ENCODE measurements at places on chromosomes 2 and 18. TPM values are rescaled to one million over a fixed set of nuclear protein-coding genes. Genes with fewer than 3 reads are reported as not detected.

DNA sequence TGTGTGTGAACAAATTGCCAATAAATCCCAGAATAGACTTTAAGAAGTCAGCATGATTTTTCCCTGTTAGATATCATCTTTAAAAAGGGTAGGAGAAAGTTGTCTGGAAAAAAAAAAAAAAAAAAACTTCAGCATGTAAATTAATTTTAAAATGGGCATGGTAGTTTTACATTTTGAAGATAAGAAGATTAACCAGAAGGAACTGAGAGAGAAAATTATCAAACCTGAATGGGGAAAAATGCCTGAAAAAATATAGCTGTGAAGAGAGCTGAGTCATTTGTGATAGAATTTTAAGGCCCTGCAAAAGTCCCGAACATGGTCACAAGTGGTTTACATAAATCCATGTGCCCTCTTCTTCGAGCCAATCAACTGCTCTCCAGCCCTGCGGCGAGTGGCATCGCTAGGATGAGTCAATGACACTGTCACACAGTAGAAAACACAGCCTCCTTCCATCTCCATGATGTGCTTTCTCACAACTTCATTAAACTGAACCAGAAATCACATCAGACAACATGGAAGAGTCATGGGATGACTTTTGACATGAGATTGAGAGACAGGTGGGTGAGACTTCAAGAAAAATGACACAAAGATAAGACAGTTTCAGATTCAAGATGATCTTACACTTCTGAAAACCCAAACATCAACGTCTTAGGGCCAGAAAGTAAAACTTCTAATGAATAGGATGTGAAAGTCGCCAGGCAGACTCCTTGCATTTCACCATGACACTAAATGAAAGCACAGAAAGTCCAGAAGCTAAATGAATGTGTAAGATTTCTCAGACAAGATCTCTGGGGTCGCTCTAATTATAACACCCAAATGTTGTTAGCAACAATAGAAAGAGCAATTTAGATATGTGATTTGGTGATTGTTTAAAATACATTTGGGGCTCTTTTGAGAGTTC, 273.0 kb upstream of the ID2 start:
- no peaks in the 10 kb centered on the region for H3K27me3 ChIP-seq
- H3K4me3 ChIP-seq: no peak overlapping the region
- peaks cover 4% of the 10 kb centered on the region for H3K4me1 ChIP-seq
- DNase-seq: no peak

DNA sequence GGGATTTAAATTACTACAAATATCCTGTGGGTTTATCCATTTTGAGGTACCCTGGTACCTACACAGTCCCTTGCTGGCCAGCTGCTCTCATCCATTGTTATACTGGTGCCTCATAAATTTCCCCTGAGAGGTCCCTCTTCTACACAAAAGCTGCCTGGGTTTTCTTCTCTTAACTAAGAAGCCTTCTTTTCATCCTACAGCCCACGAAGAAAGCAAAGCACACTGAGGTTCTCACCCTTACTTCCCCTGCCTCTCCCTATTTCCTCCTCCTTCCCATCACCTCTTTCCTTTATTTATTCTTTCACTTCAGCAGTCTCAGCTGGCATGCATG, 154.9 kb downstream of the CSRNP3 start:
- H3K36me3 ChIP-seq: no peaks in the 10 kb centered on the region
- no peak overlapping the region for H3K4me3 ChIP-seq
- H3K4me1 ChIP-seq: no peaks in the 10 kb centered on the region
- no peak for DNase-seq

The PTPN18 gene
- total RNA-seq: 58.1 TPM

GRCh38 chr2:176652300-176653182, 383.3 kb downstream of the MTX2 start:
- no peaks in the 10 kb centered on the region for H3K36me3 ChIP-seq
- peak; percentile 29 for DNase-seq
- no peak overlapping the region for H3K27ac ChIP-seq
- no peak overlapping the region for H3K4me3 ChIP-seq

DNA sequence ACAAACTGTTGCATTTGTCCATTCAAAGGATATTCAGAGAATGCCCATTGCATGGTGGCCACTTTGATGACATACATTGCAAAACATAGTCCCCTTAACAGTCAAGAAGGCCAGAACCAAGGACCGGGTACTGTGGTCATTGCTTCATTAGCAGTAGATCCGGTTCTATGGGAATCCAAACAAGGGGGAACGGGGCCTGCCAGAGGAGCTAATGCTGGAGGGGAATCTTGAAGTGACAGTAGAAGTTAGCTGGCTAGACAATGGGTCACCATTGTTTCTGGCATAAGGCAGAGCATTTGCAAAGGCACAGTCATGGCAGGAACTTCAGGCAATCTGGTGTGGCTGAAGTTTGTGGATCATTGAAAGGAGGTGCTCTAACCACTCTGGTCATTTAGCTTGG, 279.7 kb downstream of the SS18 start:
- H3K27me3 ChIP-seq: no peaks in the 10 kb centered on the region
- DNase-seq: no peak
- no peak overlapping the region for H3K4me3 ChIP-seq
- H3K4me1 ChIP-seq: no peaks in the 10 kb centered on the region
- H3K27ac ChIP-seq: no peak overlapping the region

The SLC14A1 gene
- 3.7 TPM for total RNA-seq

GRCh38 chr2:36427790-36428243, 72.2 kb downstream of the CRIM1 start:
- H3K4me1 ChIP-seq: peaks cover 26% of the 10 kb centered on the region
- DNase-seq: no peak
- H3K4me3 ChIP-seq: no peak overlapping the region

- H3K4me1 ChIP-seq: peaks cover 7% of the 10 kb centered on the region
- no peak for DNase-seq
- no peak overlapping the region for H3K4me3 ChIP-seq
- no peaks in the 10 kb centered on the region for H3K27me3 ChIP-seq
- no peak overlapping the region for H3K27ac ChIP-seq
- no peaks in the 10 kb centered on the region for H3K36me3 ChIP-seq
These were observed 601.2 kb upstream of the ZNF804A start for GRCh38 chr2:183996825-183997793.

The PROM2 gene
- total RNA-seq: 12.3 TPM

The SLC5A7 gene
- total RNA-seq: 0.87 TPM

GRCh38 chr2:37149626-37150322, 7.0 kb downstream of the EIF2AK2 start:
- no peak overlapping the region for H3K4me3 ChIP-seq
- no peaks in the 10 kb centered on the region for H3K4me1 ChIP-seq
- no peak overlapping the region for H3K27ac ChIP-seq
- DNase-seq: no peak

GRCh38 chr18:34848695-34849094, 138.6 kb downstream of the DTNA start:
- no peak overlapping the region for H3K27ac ChIP-seq
- DNase-seq: no peak
- H3K27me3 ChIP-seq: no peaks in the 10 kb centered on the region
- H3K36me3 ChIP-seq: no peaks in the 10 kb centered on the region

DNA sequence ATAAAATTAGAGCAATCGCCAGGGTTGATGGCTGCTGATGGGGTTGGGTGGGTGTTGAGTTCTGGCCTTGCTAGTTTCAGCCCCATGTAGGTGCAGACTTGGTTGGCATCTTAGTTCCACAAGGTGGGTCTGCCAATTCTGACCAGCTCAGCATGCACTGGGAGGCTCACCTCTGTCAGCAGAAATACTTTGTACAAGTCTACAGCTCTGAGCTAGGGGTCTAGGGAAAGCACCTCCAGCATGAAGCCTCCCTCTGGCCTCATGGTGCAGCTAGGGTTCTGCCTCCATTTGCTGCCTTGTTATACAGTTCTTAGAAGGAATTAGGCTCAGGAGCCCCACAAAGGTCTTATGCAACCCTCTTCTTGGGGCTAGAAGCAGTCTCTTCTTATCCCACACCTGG, 278.9 kb upstream of the HDAC4 start:
- H3K4me3 ChIP-seq: no peak overlapping the region
- H3K4me1 ChIP-seq: no peaks in the 10 kb centered on the region
- no peaks in the 10 kb centered on the region for H3K36me3 ChIP-seq
- H3K27ac ChIP-seq: no peak overlapping the region
- no peak for DNase-seq

GRCh38 chr2:128300151-128301020, 18.3 kb downstream of the HS6ST1 start:
- H3K36me3 ChIP-seq: no peaks in the 10 kb centered on the region
- no peaks in the 10 kb centered on the region for H3K27me3 ChIP-seq
- DNase-seq: no peak
- H3K27ac ChIP-seq: peak overlapping the region; percentile 21
- H3K4me3 ChIP-seq: no peak overlapping the region
- peaks cover 31% of the 10 kb centered on the region for H3K4me1 ChIP-seq

The LNPK gene
- 24.9 TPM for total RNA-seq

DNA sequence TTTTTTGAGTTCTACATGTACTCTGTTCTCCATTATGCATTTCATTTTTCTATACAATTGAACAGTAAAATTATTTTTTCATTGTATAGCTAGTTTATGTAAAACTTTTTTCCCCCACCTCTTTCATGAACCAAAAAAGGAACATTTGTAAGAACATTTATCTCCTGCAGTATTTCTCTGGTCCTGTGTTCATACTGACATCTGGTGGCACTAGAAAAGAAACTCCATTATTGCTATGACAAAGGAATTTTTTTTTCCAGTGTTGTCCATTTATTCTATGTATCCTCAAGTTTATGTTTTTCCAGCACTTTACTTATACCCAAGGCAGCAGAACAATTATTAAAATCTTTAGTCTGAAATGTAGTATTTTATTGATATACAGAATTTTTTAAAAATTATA, 27.4 kb upstream of the CHAC2 start:
- no peak overlapping the region for H3K4me3 ChIP-seq
- DNase-seq: no peak
- H3K4me1 ChIP-seq: peaks cover 9% of the 10 kb centered on the region
- no peaks in the 10 kb centered on the region for H3K36me3 ChIP-seq

DNA sequence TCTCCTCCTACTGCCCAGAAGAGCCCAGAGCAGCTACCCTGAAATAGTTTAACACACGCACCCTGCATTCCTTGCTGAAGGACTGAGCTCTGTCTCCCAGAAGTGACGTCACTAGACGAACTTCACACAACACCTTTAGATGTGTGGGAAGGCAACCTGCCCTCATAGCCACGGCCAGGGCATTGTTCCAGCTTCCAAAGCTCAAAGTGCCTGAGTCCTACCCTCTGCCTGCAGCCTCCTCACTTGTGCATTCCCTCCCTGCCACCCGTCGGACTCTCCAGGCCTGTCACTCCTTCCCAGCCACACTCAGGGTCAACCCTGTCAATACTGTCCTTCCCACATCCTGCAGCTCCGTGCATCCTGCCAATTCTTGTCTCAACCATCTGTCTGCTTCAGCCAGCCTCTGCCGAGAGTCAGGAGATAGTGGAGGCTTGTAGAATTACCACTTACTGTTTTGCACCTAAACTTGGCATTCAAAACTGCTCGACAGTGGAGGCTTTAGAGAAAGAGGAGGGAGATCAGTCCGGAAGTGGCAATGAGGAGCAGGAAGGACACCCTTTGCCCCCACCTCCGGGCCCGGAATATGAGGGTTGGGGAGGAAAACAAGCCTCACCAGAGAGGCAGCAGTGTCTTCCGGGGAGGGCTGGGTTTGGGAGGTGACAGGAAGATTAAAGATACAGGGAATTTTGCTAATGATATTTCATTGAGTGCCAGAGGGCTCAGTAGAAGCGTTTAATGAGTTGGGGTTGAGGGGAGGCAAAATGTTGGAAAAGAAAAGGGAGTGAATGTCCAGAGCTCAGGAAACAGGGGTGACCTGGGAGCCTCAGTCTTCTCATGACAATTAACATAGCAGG, 72.3 kb upstream of the ATG16L1 start:
- no peaks in the 10 kb centered on the region for H3K4me1 ChIP-seq
- H3K36me3 ChIP-seq: peaks cover 10% of the 10 kb centered on the region
- no peaks in the 10 kb centered on the region for H3K27me3 ChIP-seq
- H3K4me3 ChIP-seq: no peak overlapping the region
- DNase-seq: no peak

GRCh38 chr2:148553332-148553887, 91.1 kb upstream of the EPC2 start:
- no peaks in the 10 kb centered on the region for H3K4me1 ChIP-seq
- no peak overlapping the region for H3K27ac ChIP-seq
- peak overlapping the region; percentile 40 for H3K4me3 ChIP-seq
- DNase-seq: no peak
- H3K27me3 ChIP-seq: no peaks in the 10 kb centered on the region

- no peaks in the 10 kb centered on the region for H3K36me3 ChIP-seq
- H3K4me1 ChIP-seq: no peaks in the 10 kb centered on the region
- H3K27ac ChIP-seq: no peak overlapping the region
- DNase-seq: no peak
- H3K4me3 ChIP-seq: no peak overlapping the region
- no peaks in the 10 kb centered on the region for H3K27me3 ChIP-seq
These were observed 130.5 kb downstream of the DSEL start for GRCh38 chr18:67386032-67386431.

The UGT1A1 gene
- total RNA-seq: not detected

The NT5DC4 gene
- total RNA-seq: not detected

DNA sequence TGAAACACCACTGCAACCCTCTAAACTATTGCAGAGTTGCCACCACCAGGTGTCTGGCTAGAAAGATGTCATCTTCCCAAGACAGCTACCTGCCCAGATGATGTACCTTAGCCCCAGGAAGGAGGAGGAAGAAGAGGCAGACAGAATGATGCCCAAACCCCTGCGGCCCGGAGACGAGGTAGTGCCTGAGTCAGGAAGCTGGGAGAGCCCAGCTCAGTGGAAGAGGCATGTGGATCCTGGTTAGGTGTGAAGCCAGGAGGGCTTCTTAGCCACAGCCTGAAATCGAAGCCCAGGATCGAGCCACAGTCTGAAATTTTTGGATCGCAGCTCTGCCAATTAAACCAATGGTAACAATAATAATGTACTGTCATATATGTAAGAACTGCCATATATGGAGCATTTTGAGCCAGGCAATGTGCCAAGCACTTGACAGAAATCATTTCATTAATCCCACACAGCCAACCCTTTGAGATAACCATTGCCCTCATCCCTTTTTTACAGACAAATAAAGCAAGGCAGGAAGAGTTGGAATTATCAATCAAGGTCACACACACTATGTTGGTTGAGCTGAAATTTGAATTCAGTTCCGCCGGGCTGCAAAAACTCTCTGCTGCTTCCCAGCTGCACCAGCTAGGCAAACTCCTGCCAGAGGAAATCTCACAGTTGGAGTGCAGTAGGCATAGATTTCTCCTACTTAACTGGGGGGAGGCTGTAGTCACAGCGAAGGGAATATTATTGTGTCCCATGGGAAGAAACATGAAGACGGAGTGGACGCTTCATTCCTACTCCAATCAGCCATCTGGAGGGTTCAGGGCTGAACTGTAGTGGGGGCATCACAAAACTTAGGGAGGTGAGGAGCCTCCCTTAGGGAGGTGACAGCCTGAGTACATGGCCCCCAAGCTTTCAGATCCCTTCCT, 19.4 kb upstream of the CYP1B1 start:
- no peaks in the 10 kb centered on the region for H3K27me3 ChIP-seq
- DNase-seq: no peak
- H3K4me3 ChIP-seq: no peak overlapping the region
- H3K27ac ChIP-seq: peak overlapping the region; percentile 80

- H3K36me3 ChIP-seq: no peaks in the 10 kb centered on the region
- peaks cover 56% of the 10 kb centered on the region for H3K4me1 ChIP-seq
- no peaks in the 10 kb centered on the region for H3K27me3 ChIP-seq
These were observed 80.4 kb upstream of the MGAT5 start for GRCh38 chr2:134173338-134174016.

The STPG4 gene
- not detected for total RNA-seq

- DNase-seq: no peak
- H3K4me3 ChIP-seq: no peak overlapping the region
- peak overlapping the region; percentile 77 for H3K27ac ChIP-seq
These were observed 70.6 kb downstream of the MBP start for GRCh38 chr18:77061946-77062517.

GRCh38 chr18:79476918-79477571, 81.3 kb downstream of the NFATC1 start:
- DNase-seq: no peak
- no peak overlapping the region for H3K4me3 ChIP-seq
- no peaks in the 10 kb centered on the region for H3K36me3 ChIP-seq
- H3K4me1 ChIP-seq: peaks cover 18% of the 10 kb centered on the region
- no peaks in the 10 kb centered on the region for H3K27me3 ChIP-seq

The IGFBP2 gene
- total RNA-seq: 125 TPM
